ENCODE measurements at places on chromosomes 4 and X.

DNA sequence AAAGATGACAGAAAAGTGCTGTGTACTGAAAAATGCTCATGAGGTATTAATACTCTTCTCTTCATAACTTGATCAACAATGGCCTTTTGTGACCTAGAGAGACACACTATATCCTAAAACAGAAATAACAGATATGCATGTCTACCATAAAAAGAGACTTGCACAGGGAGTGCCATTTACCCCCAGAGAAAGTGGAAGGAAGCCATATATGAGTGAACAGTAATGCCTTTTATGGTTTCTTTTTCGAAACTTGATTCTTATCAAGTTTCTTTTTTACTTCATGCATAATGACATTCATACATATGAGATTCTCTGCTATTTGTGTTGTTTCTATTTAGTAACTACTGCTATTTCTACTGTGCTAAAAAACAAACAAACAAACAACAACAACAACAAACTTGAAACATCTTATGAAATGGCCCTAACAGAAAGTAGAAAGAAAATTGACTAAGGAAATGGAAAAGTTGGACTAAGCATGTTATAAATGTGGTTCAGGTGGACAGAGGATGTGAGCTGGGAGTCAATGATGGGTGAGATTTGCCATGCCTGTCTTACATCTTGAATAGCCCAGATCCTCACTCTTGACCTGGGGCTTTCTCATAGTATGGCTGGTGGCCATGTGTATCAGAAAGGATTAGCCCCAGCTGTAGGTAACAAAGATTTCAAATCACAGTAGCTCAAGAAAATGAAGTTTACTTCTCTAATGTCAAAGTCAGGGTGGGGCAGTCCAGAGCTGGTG, 43.8 kb downstream of the GEMIN8 start:
- DNase-seq, result no peak

GRCh38 chr4:117324851-117325491, 239.6 kb upstream of the TRAM1L1 start:
- peak; percentile 90 for DNase-seq

- no peak for DNase-seq
These were observed 61.5 kb downstream of the SORCS2 start for GRCh38 chr4:7253837-7254236.

DNA sequence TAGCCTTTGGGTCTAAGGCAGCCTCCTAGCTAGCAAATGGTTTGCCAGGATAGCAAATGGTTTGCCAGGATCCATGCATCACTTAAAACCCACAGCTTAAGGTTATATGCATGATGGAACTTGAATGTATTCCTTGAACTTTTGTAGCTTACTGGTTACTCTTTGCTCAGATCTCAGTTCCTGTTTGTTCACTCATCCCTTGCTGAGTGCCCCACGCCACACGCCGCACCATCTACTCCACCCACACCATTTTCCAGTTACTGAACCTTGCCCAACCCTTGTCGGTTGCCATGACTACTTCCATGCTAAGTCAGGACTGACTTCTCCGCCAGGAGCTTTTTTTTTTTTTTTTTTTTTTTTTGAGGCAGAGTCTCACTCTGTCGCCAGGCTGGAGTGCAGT, 29.5 kb upstream of the XIAP start:
- peak; percentile 94 for DNase-seq

- no peak for DNase-seq
These were observed 21.1 kb downstream of the HOPX start for GRCh38 chr4:56659946-56660345.

DNA sequence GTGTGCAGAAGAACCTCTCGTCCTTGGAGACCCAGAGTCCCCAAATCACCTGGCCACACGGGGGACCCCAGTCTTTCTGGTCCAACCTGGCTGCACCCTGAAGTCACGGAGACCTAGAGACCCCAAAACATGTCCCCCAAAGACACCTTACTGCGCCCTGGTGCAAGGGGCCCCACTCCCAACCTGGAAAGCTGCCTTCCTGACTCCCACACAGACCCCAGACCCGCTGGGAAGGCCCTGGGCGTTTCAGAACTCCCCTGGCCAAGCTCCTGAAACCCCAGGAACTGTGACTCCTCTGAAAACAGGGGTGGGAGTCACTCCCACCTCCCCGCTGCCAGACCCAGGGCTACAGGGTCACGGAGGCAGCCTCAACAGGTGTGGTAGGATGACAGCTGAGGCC, 12.7 kb upstream of the SHOX start:
- DNase-seq, result no peak

DNA sequence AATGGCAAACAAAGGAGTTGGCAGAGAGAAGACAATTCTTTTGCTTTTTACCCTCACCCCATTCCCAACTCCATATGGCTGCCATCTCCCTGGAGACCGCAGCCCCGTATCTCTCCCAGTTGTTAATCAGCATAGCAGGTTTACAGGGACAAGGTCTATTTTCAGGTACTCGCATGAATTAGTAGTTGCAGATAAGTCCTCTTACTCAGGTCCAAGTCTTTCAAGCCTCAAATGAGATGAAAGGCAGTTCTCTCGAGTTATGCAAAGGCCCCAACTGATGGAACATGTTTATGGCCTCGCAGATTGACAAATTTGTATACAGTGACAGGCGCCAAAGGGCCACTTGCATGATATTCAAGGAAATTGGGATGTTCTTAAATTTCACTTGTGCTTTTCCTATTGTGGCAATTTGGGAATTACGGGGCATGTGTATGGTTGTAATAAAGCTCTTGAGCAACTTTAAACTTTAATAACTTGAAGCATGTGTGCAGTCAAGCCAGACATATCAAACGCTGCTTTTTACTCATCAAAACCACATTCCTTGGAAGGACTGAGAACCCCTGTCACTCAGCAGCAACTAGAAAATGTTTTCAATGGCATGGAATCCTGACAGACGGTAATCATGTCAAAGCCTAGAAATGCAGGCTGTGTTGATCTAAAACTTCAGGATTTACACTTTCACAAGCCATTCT, 45.1 kb downstream of the KDR start:
- no peak for DNase-seq

GRCh38 chr4:142248946-142249345, 597.2 kb downstream of the INPP4B start:
- DNase-seq, result no peak

GRCh38 chr4:155784637-155785036, 25.8 kb downstream of the GUCY1B1 start:
- DNase-seq, result no peak

DNA sequence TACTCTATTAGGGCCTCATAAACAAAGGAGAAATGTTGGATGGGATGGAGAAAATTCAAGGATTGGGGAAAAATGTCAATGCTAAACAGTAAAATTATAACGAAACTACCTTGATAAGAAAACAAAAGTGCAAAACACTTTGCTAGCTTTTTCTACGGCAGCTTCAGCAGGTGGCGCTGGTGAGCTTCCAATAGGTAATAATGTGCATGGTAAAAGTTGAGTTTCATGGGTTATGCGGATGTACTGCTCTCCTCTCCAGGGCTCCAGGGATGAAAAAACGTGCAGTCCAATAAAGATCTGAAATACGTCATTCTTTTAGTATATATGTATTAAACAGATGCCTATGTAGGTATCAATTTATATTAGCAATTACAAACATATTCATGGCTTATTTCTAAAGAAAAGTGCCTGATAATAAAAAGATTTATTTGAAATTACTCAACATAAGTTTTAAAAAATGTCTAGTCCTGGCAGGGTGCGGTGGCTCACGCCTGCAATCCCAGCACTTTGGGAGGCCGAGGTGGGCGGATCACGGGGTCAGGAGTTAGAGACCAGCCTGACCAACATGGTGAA, 239.6 kb downstream of the GRXCR1 start:
- peak; percentile 9 for DNase-seq

DNA sequence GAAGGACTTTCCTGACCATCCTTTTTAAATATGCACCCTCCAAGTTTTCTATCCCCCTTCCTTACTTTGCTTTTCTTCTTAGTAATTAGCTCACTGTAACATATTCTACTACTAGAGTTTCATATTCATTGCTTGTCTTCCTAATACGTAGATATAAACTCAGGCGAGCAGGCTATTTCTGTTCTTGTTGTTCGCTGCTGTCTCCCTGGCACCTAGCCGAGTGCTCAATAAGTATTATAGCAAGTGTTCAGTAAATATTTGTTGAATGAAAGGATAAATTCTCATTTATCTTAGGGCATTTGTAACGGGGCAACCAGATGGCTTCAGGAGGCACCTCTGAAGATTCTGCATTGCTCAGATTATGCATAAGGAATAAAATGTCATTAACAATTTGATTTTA, 6.8 kb upstream of the RHOH start:
- DNase-seq, result no peak

DNA sequence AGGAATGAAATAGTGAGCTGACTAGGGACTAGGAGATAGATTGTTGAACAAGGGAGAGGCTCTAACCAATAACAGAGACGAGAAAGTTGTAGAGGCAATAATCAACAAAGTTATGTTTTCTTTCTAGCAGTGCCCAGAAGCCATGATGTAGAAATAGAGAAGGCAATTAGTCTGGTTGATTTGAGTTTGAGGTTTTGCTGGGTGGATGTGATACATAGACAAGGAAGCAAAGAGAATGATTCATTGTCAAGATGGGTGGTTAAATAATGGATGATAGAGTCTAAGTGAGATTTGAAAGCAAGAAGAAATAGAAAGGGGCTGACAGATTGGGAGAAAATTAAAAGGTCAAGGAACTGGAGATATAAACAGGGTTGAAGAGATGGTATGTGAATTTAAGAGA, 11.2 kb downstream of the RBM41 start:
- peak; percentile 1 for DNase-seq

DNA sequence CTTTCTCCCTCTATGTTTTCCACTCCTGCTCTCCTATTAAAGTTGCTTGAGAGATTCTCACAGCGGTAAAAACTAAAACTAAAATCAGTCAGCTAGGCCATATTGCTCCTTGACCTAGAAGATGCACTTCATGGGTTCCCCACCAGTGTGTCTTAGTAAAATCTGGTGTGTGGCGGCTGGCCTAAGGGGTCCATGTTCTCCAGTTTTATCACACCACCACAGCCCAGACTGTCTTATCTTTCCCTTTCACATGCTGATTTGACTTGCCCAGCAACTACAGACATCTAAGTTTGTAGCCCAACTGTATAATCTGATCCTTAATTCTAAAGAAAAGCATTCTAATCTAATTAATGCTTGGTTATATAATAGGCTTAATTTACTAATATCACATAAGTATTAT, 68.0 kb downstream of the ATP8A1 start:
- DNase-seq, result no peak

DNA sequence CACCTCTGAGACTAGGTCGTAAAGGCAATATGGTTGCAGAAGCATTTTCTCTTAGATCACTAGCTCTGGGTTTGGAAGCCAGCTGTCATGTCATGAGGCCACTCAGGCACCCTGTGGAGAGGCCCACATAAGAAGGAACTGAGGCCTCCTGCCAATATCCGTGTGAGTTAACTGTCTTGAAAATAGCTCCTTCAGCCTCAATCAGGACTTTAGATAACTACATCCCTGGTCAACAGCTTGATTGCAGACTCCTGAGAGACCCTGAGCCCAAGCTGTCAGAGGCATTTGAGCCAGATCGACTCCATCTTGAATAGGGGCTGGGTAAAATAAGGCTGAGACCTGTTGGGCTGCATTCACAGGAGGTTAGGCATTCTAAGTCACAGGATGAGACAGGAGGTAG, 15.1 kb upstream of the REPS2 start:
- no peak for DNase-seq

GRCh38 chrX:17967888-17968287, 106.8 kb upstream of the RAI2 start:
- DNase-seq, result no peak

DNA sequence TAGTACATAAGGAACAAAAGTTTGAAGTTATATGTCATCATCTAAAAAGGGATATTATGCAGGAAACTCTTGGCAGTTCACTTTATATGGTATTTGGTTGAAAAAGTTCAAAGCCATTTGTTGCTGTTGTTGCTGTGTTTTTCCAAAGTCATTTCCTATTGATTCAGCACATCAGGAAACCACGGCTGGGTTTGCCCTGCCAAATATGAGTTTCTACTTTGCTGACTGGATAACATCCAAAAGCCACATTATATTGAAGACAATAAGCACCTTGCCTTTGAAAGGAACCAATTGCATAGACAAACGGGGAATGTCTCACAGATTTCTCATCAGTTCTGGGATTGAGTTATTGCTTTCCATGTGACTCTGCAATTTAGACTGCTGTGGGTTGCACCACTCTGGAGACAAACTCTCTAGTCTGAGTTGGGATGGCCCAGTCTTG, 206.1 kb downstream of the SLC39A8 start:
- peak; percentile 16 for DNase-seq

- no peak for DNase-seq
These were observed 768 bp downstream of the MID2 start for GRCh38 chrX:107826238-107827029.

DNA sequence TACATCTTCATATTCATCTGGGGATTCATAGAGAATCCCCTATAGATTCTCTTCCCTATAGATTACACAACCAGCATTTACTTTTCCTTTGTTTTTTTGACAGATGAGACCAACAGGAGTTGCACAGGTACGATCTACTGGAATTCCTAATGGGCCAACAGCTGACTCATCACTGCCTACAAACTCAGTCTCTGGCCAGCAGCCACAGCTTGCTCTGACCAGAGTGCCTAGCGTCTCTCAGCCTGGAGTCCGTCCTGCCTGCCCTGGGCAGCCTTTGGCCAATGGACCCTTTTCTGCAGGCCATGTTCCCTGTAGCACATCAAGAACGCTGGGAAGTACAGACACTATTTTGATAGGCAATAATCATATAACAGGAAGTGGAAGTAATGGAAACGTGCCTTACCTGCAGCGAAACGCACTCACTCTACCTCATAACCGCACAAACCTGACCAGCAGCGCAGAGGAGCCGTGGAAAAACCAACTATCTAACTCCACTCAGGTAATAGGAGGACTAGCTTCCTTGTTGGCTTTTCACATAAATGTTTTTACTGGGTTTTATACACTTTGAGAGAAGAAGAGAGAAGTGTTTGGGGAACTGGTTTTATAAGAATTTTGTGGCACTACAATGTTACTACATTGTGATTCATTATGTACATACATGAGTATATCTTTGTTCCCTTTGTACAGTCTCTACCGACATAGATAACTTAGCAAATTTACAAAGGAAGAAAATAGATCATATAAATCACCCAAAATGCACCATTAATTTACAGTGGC, 137.2 kb downstream of the DIPK2B start:
- DNase-seq, result peak; percentile 5

DNA sequence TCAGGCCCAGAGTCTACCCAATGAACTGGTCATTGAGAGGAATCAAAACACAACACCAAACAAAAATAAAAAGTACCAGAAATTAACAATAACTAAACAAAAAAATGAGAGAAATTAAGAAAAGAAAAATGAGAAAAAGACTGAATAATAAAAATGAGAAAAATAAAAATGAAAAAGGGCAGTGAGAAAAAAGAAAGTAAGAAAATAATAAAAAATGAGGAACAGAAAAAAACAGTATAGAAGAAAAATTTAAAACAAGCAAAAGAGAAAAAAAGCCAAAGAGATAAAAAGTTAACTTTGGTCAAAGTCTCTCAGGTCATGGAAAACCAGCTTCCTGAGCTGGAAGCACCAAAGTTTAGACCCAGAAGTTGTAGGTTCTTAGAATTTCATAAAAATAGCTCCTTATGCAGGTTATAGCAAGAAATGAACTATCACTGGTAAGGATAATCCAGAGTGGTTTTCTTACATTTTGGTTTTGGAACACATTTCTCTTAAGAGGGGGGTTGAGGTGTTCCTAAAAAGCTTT, 51.0 kb upstream of the WDR17 start:
- DNase-seq, result no peak

GRCh38 chr4:111398906-111399330, 746.3 kb upstream of the FAM241A start:
- no peak for DNase-seq

- no peak for DNase-seq
These were observed 142.9 kb downstream of the DCHS2 start for GRCh38 chr4:154348657-154349056.
